ENCODE measurements at places on chromosomes 3 and 15.
A peak's percentile ranks its signal among the peaks of the same experiment; 100 is the strongest.

DNA sequence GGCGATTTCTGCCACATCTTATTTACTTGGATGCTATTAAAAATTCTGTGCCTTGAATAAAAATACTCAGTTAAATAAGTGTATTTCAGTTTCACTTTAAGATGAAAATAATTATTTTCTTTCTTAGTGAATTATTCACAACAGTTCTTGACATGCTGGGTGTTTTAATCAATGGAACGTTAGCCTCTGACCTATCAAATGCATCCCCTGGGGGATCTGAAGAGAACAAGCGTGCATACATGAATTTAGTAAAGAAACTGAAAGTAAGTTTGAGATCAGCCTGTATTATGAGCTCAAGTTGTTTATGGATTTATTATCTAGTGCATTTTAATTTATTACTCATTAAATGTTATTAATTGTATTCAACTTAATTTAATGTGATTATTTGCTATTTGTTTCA lies 597 bp downstream of the P2RY12 start:
- H3K4me1 ChIP-seq = peaks cover 4% of the 10 kb centered on the region
- DNase-seq = no peak
- no peak overlapping the region for H3K27ac ChIP-seq
- no peak overlapping the region for H3K4me3 ChIP-seq

DNA sequence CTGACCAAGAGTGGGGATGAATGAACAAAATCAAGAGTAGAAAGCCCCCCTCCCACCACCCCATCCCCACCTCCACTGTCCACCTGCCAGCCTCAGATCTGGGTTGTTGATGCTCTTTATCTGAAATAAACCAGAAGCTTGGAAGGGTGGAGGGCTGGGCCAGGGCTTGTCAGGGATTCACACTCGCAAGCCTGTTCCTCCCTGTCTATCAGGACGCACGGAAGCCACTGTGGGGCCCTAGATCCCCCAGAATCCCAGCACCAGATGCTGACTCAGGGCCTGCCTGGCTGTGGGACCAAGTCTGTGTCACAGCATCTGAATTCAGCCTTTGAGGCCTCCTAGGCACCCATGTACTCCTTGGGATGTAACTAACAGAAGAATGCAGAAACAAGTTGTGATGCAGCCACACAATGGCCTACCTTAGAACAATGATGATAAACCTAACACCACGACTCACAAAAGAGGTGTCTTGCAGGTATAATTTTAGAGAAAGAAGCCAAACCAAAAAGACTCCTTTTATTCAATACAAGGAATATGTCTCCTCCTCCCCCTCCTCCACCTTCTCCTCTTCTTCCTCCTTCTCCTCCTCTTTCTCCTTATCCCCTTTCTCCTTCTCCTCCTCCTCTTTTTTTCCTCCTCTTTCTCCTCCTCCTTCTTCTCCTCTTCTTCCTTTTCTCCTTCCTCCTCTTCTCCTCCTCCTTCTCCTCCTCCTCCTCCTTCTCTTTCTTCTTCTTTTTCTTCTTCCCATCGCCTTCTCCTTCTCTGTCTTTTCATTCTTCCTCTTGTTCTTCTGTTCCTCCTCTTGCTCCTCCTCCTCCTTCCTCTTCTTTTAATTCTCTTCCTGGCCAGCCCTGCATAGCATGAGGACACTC lies 234.7 kb downstream of the PLCL2 start:
- no peaks in the 10 kb centered on the region for H3K4me1 ChIP-seq
- no peak overlapping the region for H3K4me3 ChIP-seq
- no peaks in the 10 kb centered on the region for H3K27me3 ChIP-seq
- DNase-seq = no peak

DNA sequence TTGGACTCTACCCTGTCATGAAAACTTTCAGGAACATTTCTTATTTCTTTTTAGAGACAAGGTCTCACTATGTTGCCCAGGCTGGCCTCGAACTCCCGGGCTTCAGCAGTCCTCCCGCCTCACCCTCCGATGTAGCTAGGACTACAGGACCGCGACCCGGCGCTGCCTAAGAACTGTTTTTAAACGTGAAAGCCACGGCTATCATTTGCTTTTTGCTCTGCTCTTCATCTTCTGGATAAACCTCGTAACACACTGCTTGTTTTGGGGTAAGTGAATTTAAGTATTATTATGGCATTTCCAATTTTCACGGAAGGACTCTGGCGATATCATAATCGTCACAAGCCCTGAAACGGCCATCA lies 14.3 kb upstream of the CCNL1 start:
- H3K27me3 ChIP-seq = no peaks in the 10 kb centered on the region
- H3K27ac ChIP-seq = peak overlapping the region; percentile 99
- peaks cover 32% of the 10 kb centered on the region for H3K36me3 ChIP-seq
- H3K4me3 ChIP-seq = peak overlapping the region; percentile 87

- no peak overlapping the region for H3K27ac ChIP-seq
- H3K36me3 ChIP-seq = no peaks in the 10 kb centered on the region
- H3K4me3 ChIP-seq = no peak overlapping the region
- peaks cover 3% of the 10 kb centered on the region for H3K27me3 ChIP-seq
- no peaks in the 10 kb centered on the region for H3K4me1 ChIP-seq
Measured at GRCh38 chr3:184058029-184058428, 5.2 kb downstream of the HTR3C start.

DNA sequence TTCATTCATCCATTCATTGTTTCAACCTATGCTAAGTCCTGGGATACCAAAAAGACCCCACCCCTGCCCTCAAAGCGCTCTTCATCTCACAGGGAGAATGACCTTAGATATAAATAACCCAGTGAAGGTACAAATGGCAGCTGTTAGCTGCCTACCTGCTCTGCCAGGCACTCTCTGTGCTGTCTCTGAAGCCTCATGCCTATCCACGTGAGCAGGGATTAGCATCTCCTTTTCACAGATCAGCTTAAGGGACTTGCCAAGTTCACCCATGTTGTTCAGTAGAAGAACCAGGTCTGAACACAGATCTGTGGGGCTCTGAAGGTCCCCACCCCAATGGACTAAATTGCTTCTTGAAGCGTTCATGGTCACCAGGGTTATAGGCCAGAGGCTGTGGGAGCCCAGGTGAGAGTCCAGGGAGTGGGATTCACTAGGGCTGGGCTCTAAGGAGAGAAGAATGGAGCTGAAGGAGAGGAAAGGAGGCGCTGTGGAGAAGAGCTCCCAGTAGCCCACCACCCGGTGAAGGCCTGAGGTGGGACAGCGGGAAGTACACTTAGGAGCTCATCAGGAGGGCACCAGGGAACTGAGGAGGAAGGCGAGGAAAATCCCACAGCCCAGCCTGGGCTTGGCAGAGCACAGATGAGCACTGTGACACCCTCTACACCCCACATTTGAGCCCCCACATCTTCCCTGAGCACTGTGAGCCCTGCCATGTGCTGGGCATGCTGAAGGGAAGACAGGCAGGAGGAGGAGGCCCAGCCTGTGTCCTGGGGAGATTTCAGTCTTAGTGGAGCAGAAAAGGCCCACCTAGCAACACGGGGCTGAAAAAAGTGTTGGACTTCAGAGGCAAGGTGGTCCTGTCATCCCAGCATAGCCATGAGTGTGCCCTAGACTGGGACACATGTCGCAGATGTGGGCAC lies 20.4 kb downstream of the RBP1 start:
- H3K4me1 ChIP-seq = no peaks in the 10 kb centered on the region
- H3K27me3 ChIP-seq = no peaks in the 10 kb centered on the region
- H3K4me3 ChIP-seq = no peak overlapping the region
- H3K27ac ChIP-seq = no peak overlapping the region
- H3K36me3 ChIP-seq = no peaks in the 10 kb centered on the region

DNA sequence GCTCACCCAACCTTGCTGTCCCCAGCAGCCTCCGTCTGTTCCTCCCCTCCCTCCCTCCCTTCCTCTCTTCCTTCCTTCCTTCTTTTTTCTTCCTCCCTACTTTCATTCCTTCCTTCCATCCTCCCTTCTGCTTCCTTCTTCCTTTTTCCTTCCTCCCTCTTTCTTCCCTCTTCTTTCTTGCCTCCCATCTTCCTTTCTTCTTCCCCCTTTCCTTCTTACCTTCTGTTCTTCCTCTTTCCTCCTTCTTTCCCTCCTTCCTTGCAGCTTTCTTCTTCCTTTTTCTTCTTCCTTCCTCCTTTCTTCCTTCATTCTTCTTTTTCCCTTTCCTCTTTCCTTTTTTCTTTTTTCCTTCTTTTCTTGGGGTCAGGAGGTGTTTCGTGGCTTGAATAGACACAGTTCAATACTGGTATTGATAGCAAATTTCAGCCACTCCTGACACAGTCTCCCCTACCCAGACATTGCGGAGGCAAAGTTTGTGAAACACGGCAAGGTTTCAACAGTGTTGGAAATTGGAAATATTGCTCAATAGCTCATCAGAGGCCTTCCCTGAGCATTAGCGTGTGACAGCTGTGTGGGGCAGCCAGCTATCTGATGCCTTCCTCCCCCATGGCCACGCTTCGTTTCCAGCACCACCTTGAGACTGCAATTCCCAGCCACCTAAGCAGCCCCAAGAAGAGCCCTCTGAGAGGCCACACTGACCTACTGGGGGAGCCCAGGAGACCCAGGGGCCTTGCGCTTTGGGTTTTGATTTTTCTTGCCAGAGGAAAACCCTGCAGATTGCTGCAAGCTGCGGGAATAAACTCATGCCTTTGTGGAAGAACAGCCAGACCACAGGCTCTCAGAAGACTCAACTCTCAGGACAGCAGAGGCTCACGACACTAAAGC lies 82.2 kb downstream of the KLF15 start:
- H3K36me3 ChIP-seq = no peaks in the 10 kb centered on the region
- H3K4me1 ChIP-seq = no peaks in the 10 kb centered on the region
- H3K27ac ChIP-seq = no peak overlapping the region
- peaks cover 48% of the 10 kb centered on the region for H3K27me3 ChIP-seq
- DNase-seq = no peak
- no peak overlapping the region for H3K4me3 ChIP-seq
